Karpas-422 (cell line): ENCODE measurements at places on chromosomes 4 and X.

DNA sequence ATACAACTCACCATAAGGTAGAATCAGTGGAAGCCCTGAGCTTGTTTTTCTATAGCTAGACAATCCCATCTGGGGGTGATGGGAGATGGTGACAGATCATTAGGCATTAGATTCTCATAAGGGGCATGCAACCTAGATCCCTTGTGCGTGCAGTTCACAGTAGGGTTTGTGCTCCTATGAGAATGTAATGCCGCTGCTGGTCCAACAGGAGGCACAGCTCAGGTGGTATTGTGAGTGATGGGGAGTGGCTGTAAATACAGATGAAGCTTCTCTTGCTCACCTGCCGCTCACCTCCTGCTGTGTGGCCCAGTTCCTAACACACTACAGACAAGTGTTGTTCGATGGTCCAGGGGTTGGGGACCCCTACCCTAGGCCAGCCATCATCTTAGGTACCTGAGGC, 5.9 kb upstream of the GATB start:
- DNase-seq: peak; percentile 80

GRCh38 chr4:154344686-154345085, 146.9 kb downstream of the DCHS2 start:
- DNase-seq: peak; percentile 54

DNA sequence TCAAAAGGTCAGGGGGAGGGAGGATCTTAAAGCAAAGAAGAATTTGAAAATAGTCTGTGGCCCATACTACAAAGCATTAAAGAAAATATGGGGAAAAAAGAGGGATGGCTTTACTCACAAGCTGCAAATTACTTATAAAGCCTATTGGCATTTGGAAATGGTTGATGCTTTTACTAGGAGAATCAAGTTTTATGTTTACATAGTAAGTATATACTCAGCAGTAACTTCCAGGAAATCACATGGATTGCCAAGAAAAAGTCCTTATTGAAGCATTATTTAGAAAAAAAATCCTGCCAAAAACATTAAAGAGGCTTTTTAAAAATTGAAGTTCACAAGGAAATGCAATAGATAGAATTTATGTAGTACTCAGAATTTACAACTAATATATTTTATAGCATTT, 8.4 kb upstream of the SH3RF1 start:
- no peak for DNase-seq

DNA sequence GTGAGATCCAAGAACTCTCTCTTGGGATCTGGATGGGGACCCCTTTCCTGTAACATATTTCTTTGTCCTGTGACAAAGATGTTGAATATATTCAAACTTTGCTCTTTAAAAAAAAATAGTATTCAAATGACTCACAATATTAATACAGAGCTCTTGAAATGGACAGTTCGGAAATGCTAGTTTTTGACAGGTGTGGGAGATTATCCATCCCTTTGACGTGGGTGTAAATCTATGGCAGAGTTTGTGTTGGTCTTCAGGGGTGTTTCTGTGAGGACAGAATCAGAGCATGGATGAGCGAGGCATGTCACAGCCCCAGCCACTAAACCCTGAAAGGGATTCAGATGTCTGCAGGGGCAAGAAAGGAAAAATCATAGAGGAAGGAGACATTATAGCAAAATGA, 25.8 kb downstream of the TENM3 start:
- no peak for DNase-seq

- no peak for DNase-seq
Measured at GRCh38 chr4:25494166-25494565, 117.1 kb downstream of the ANAPC4 start.

- no peak for DNase-seq
Measured at GRCh38 chr4:150572704-150573504, 9.0 kb upstream of the MAB21L2 start.

- DNase-seq: no peak
Measured at GRCh38 chr4:171378323-171378722, 434.9 kb upstream of the GALNTL6 start.

DNA sequence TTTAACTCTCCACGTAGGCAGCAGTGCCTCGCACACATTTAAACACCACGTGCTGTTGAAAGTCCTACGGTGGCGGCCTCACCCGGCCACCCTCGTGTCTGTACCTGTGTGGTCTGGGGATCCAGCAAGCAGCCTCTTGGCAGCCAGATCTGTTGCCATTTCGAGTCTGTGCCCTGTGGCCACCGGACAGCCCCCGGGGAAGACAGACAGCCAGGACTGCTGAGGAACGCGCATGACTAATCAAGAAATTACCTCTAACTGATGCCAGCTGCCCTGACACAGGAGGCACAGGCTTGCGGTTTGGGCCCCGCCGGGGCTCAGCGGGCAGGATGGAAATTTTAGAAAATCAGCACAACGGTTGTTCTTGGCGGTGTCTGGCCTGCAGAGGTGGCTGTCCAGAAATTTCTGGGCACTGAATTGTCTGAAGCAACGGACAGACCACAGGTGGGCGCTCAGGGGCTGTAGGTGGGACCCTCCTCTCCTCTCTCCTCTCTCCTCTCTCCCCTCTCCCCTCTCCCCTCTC, 15.6 kb upstream of the ASMTL start:
- peak; percentile 96 for DNase-seq

DNA sequence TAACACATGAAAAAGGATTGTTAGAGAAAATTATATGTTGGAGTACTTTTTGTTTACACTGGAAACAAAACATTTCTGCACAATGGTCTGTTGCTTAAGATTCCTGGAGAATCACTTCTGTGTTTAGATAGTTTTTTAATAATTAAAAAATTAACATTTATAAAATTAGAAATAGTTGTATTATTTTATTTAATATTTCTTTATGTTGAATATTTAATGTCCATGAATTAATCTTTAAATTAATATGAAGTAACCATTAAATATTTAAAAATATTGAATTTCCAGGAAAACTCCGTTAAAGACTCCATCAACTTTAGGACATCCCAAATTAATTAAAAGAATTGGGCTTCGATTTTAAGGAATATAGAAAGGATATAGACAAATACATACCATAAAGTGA, 797.1 kb upstream of the GALNTL6 start:
- DNase-seq: no peak

GRCh38 chrX:100600758-100601157, 16.0 kb downstream of the TNMD start:
- no peak for DNase-seq

DNA sequence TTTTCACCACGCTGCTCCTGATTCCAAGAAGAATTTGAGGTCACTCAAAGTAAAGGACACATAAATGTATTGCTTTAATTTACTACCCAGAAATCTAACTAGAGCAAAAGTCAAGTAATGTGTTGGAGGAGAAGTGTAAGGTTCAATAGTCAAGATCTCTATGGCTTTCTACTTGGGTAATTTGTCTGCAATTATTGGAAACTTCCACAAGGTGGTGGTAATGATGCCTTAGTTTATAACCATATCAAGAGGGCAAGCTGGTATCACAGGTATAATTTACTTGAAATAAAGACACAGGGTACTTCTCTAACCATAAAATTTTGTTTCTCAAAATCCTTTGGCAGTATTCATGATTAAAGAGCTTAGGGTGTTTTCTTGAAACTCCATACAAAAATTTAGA, 10.2 kb upstream of the GRIA3 start:
- DNase-seq: peak; percentile 71

GRCh38 chr4:76787898-76788297, 110.0 kb downstream of the SOWAHB start:
- DNase-seq: no peak

DNA sequence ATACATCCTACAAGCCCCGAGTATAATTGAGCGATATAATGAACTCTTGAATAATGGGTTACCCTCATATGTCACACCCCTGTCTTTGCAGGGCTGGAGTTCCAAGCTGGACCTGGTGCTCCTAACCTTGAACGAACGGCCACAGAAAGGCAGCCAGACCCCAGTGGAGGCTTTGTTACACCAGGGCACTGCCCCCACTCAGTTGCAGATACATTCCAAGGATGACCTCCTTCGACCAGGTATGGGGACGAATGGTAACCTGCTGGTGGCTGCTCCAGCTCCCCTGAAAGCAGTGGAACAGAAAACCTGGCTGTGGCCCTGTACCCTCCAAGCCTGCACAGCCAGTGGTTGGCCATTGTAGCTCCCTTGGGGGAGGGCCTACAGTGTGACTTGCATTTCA, 56.6 kb upstream of the CCDC149 start:
- no peak for DNase-seq

DNA sequence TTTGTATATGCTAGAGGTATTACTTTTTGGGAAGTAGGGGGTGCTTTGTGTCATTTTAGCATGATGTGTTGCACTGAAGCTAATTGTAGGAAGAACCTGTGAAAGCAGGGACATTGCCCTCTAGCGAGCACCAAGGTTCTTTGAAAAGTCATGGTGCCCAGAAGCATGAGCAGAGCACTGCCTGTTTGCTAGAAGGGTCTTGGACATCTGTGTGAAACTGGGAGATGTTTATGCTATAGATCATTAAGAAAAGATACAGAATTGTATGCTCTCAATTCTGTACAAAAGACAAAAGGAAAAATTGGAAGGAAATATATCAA, 14.7 kb downstream of the GRPR start:
- peak; percentile 79 for DNase-seq

GRCh38 chrX:118978451-118978850, 4.0 kb downstream of the LONRF3 start:
- DNase-seq: no peak

GRCh38 chr4:87053802-87054767, 119.3 kb downstream of the AFF1 start:
- DNase-seq: no peak

- DNase-seq: no peak
Measured at GRCh38 chr4:8069102-8069752, 89.4 kb downstream of the ABLIM2 start.

GRCh38 chrX:132226169-132226568, 6.9 kb upstream of the RAP2C start:
- DNase-seq: peak; percentile 63

- DNase-seq: peak; percentile 79
Measured at GRCh38 chr4:111283066-111283677, 660.3 kb upstream of the PITX2 start.

- DNase-seq: no peak
Measured at GRCh38 chr4:153489856-153490558, 23.8 kb downstream of the TMEM131L start.

- no peak for DNase-seq
Measured at GRCh38 chrX:10608099-10608498, 12.3 kb downstream of the MID1 start.

- DNase-seq: no peak
Measured at GRCh38 chrX:10031746-10032145, 64.6 kb downstream of the CLDN34 start.

GRCh38 chr4:47899639-47900038, 14.7 kb downstream of the NFXL1 start:
- DNase-seq: no peak

GRCh38 chr4:127251423-127251822, 381.3 kb upstream of the INTU start:
- no peak for DNase-seq

DNA sequence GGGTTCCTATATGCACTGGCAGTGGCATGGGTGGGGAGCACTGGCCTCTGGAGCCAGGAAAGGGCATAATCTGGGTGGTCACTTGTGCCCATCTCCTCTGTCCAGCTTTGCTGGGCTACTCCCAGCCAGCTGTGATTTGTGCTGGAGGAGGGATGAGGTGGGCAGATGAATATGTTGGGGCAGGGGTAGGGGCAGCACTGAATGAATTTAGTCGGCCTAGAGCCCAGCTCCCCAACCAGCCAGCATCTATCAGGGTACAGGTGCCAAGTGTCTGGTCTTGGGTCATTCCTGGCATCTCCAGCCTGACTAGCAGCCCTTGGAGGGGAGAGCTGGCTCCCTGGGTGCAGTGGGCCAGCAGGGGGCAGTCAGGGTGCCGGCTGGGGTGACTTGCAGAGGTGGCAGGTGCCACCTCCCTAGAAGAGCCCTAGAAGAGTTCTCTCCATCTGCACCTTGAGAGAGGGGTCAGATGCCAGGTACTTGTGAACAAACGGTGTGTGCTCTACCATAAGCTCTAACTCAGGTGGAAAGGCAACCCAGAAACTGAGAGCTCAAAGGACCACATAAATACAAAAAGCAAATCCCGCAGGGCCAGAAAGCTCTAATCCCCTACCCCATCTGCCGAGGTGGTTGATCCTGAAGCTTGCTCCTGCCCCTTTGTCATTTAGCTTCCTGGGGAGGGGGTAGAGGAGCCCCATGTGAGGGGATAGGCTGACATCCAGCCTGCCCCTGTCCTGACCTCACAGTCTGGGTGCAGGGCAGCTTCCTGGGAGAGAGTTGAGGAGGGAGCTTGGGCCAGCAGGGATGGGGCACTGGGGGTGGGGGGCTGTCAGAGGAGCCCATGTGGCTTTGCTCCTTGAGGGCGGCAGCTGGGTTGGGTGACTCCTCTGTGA, 2.2 kb downstream of the SORCS2 start:
- peak; percentile 88 for DNase-seq

- DNase-seq: no peak
Measured at GRCh38 chr4:185513489-185514181, 21.7 kb downstream of the PDLIM3 start.

- peak; percentile 65 for DNase-seq
Measured at GRCh38 chrX:30822068-30822681, 66.9 kb downstream of the TAB3 start.

- peak; percentile 92 for DNase-seq
Measured at GRCh38 chr4:38675146-38676121, 11.4 kb downstream of the KLF3 start.

GRCh38 chr4:120613778-120614177, 308.7 kb downstream of the PRDM5 start:
- DNase-seq: no peak

GRCh38 chrX:39969099-39969818, 128.5 kb downstream of the BCOR start:
- DNase-seq: no peak

DNA sequence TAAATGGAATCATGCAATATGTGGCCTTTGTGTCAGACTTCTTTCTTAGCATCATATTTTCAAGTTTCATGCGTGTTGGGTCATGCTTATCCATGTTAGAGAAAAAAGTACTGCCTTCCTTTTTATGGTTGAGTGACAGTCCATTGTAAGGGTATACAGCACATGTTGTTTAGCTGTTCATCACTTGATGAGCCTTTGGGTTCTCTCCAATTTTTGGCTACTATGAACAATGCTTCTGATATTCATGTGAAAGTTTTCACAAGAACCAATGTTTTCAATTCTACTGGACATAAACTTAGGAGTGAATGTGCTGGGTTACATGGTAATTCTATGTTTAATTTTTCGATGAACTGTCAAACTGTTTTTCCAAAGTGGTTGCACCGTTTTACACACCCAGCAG, 28.1 kb upstream of the LNX1 start:
- no peak for DNase-seq

DNA sequence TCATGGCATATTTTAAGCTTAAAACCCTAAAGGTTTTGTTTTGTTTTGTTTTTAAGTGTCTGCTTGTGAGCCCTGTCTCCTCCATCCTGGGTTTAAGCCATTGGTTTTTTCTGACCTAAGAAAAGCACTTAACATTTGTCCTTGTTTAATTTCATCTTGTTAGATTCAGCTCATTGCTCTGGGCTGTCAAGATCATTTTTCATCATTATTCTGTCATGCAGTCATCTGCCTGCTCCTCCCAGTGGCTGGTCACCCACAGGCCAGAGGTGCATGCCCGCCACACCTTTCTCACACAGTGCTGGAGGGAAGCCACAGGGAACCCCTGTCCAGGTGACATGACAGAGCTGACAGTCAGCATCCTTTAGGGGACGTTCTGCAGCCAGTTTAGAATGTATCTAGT, 11.7 kb upstream of the REELD1 start:
- DNase-seq: no peak

GRCh38 chr4:36477861-36478260, 196.4 kb downstream of the DTHD1 start:
- DNase-seq: no peak

- no peak for DNase-seq
Measured at GRCh38 chrX:2484721-2485648, 15.8 kb downstream of the DHRSX start.

GRCh38 chr4:41748074-41748570, 403 bp downstream of the PHOX2B start:
- no peak for DNase-seq
